ENCODE measurements at places on chromosomes 12 and 14.

DNA sequence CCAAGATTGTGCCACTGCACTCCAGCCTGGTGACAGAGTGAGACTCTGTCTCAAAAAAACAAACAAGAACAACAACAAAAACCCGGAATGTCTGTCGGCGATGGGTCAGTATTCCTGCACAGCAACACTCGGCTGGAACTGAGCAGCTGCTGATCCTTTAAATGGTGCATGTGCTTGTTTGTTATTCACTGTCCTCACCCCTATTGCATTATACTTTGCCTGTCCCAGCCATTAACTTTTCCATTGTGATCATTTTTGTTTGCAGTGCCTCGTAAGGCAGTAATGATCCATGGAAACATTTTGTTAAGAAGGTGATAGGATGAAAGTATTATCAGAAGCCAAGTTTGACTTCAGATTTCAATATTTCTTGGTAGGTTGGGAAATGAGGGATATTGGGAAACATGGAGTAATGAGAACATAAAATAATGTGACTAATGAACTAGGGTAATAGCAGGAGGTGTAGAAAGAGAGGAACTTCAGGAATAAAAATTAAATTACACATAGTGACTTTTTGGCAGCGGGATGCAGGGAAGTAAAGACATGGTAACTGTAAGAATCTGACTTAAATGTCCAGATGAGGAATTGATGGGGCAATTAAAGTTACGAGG is 6.1 kb downstream of the ACSS3 start:
- no peak for DNase-seq

- DNase-seq: no peak
These were observed 70.9 kb downstream of the DERA start for GRCh38 chr12:15982071-15982470.

DNA sequence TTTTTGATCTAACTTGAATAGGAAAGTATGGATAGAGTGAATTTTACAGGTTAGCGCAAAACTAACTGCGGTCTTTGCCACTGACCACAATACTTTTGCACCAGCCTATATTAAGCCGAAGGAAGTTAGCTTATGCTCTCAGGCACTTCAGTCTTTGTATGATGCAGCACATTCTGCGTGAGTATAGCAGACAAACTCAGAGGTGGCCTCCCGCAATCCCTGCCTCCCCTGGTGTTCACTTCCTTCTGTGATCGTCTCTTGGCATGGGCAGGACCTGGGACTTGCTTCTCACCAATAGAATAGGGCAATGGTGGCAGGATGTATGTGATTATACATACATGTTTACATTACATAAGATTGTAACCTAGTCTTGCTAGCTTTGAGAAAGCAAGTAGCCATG is 10.3 kb upstream of the SLC6A13 start:
- DNase-seq: no peak

DNA sequence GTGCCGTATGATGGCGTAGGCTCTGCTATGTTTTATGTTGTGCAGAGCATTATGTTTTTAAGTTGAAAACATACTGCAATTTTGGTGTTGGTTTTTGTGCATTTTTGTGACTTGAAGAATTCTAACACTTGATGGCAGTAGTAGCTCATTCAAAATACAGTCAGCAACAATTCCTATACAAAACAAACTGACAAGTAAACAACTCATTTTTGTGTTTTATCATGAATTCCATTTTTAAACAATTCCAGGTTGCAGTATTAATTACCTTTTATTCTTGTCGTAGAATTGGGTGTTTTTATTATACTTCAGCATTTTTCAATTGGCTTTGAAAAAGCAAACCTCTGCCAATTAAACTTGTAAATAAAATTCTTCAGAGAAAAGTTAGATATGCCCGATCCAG is 4.1 kb upstream of the CCER1 start:
- DNase-seq: no peak

GRCh38 chr14:35558680-35559079 is 24.7 kb downstream of the INSM2 start:
- DNase-seq: no peak

GRCh38 chr14:99815696-99816095 is 22.5 kb downstream of the EML1 start:
- DNase-seq: no peak

DNA sequence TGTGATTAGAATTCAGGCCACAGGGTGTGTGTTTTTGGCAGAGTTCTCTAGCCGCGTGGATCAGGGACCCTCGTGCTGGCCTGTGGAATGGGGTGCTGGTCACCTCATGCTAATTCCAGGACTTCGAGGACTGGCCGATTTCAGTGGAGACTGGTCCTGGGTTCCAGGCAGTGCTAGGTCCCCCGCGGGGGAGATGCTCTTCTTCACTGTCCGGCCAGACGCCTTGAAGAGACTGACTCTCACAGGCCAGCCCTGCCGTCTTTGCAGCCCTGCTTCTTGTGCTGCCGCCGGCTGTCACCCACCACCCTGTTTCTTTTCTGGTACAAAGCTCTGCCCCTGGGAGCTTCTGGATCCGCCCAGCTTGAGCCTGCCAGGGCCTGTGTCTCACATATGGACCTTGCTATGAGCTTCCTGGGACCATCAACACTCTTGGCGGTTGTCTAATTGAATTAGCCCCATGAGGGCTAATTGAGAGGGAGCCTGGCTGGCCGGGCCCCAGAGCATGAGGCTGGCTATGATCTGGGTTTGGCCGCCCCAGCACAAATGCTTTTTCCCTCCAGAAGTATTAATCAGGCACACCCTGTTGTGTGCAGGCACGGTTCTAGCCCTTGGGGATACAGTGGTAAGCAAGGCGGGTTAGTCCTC is 8.2 kb downstream of the MLXIP start:
- no peak for DNase-seq

DNA sequence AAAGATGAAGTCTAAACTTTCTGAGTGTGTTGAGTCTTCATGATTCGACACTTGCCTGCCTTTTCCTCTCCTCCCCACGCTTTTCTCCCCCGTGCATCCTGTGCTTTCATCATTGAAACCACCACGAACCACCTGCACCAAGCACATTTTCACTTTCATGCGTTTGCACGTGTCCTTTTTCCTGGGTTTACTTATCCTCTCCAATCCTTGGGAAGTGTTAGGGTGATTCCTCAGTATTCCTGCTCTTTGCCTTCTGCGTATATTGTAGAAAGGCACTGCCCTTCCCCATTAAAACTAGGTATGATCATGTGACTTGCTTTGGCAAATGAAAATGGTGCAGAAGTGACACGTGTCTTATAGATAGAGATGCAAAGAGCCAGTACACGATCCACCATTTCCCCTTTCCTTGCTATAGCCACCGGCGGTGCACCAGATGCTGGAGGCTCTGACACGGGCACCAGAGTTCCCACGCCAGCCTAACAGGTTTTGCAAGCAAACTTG is 106.6 kb downstream of the BRMS1L start:
- DNase-seq: no peak

DNA sequence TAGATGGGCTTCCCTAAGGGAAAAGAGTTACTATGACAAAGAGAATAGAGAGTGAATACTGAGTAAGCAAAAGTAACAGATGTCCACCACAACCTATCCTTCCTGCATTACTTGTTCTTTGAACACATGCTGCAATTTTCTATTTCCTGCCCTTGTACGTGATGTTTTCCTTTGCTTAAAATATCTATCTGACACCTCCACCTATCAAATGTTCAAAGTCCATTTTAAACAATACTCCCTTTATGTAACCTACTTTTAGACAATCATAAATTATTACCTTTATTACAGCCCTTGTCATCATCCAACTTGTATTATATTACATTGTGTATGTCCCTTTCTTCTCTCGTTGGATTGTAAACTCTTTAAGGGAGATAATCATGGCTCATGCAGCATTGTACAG is 147.2 kb upstream of the DYRK2 start:
- no peak for DNase-seq

GRCh38 chr12:59834659-59835474 is 239.0 kb downstream of the SLC16A7 start:
- DNase-seq: no peak
